ENCODE measurements at places on chromosomes 3 and 15.

DNA sequence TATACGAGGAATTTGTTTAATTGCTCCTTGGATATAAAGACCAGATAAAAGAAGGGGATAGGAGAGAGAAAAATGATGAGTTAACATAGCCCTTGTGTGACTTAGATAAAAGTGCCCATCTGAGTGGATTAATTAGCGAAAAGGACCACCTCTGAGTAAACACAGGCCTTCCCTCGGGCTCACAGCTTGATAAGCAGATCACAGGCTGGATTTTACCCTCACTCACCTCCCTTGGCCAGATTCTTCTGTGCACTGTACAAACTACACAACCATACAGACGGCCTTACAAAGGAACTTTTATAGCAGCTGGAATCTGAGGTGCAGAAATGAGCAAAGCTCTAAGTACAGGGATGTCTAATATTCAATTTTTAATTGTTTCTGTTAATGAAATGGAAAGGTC is 112.4 kb upstream of the STT3B start:
- no peak for DNase-seq

DNA sequence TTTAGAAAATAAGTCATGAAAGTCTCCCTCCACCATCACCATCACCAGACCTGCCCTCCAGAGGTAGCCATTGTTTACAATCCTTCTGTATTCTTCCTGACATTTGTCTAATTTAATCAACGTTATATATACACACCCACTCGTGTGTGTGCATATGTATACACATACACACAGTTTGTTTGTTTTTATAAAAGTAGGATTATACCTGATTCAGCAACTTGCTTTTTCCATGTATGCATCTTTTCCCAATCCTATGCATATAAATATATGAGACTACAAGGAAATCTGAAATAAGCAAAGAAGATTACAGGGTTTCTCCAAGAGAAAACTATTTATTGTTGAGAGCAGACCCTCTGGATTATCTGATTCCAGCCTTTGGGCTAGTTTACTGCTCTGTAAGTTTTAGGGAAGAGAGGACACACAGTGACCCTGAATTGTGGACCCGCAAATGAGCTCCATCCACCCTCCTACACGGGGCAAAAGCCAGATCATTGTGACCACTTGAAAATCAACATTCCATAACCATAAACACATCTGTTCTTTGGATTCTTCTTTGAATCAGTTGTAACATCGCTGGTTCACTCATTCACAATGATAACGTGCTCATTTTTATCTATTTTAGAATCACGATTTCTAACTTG is 104.3 kb downstream of the CPN2 start:
- DNase-seq = no peak

DNA sequence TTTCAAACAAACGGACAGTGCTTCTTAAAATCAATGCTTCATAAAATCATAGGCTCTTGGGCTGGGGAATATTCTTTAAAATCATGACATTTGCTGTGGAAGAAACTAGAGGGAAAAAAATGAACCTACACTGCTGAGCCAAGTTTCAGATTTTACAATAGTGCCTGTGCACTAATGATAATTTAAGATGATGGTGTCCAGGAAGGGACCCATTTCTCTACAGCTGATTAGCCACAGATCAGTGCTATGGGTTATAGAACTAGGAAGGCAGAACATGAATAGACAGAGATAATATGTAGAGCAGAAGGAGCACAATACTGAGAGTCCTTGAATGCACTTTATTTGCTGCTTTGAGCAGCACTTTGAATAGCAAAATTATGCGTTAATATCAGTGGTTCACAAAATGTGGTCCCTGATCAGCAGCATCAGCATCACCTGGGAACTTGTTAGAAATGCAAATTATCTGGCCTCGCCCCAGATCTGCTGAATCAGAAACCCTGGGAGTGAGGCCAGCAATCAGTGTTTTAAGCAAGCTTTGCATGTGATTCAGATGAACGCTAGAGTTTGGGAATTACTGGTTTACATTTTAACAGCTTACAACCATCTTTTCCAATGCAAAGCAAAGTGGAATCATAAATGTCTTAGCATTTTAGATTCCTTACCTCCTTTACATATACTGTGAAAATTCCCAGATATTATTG is 135.8 kb upstream of the ANKRD28 start:
- no peak for DNase-seq

- no peak for DNase-seq
Measured at GRCh38 chr3:147760941-147761340, 351.8 kb downstream of the ZIC1 start.

DNA sequence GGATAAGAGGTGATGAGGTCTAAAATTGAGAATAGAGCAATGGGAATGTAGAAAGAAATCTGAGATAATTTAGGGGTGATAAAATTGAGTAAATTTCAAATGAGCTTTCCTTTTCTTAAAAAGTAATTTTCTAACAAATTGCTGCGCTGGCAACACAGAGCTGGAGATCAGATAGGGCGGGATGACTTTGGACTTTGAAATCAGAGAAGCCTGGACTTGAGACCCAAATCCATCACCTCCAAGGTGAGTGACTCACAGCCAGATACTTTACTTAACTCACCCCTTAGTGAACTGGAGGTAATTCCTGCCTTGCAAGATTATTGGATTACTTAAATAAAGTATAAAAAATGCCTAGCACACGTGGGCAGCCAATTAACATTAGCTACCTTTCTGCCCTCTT is 80.8 kb downstream of the P2RY1 start:
- DNase-seq = no peak

DNA sequence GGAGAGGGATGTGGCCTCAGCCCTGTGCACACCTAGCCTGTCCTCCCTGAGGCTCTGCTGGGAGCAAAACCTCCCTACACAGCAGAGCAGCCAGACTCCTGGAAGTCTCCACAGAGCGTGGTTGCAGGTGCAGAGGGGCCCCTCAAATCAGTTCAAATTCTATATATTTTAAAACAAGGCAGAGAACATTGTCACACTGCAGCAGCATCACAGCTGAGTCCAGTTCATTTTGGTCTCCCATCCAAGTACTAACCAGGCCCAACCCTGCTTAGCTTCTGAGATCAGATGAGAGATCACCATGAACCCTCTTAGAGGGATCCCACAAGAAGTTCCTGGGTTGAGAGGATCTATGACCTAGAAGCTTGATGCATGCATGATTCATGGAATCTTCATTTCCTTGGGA is 331.0 kb upstream of the RGMA start:
- no peak for DNase-seq

GRCh38 chr3:181691901-181692300 is 19.8 kb upstream of the SOX2 start:
- DNase-seq = no peak

GRCh38 chr3:97235179-97235578 is 420.8 kb downstream of the EPHA6 start:
- no peak for DNase-seq

- no peak for DNase-seq
Measured at GRCh38 chr15:88695691-88696251, 57.0 kb downstream of the ISG20 start.

- DNase-seq = no peak
Measured at GRCh38 chr3:72015463-72015862, 230.5 kb upstream of the PROK2 start.

Measured in SHP77 (cell line).